ENCODE measurements at places on chromosomes 1 and 21.

- DNase-seq, result no peak
These were observed 62.2 kb upstream of the ATP5PO start for GRCh38 chr21:33977721-33978369.

- DNase-seq, result no peak
These were observed 7.9 kb upstream of the NT5C1A start for GRCh38 chr1:39679821-39680220.

DNA sequence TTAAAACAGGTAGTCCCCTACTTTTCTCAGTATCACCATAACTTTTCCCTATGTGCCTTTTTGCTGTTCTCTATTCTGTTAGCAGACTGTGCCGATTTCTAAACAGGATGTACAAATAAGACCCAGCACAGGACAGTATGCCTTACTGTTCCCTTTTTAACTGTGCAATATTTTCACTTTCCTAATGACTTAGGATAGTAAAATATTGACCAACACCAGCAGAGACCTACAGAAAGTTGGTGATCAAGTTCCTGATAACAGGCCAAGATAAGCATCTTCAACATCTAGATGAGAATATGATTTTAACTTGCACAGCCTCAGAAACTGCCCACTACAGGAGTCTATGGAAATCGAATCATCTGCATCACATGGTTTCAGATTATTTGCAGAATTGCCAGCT is 42.0 kb downstream of the ADSS2 start:
- no peak for DNase-seq

GRCh38 chr1:66478116-66478515 is 55.8 kb upstream of the SGIP1 start:
- DNase-seq, result no peak

- no peak for DNase-seq
These were observed 242.9 kb downstream of the HHAT start for GRCh38 chr1:210571356-210572284.

GRCh38 chr1:201884425-201884824 is 4.3 kb upstream of the SHISA4 start:
- no peak for DNase-seq

GRCh38 chr1:63975481-63975880 is 201.7 kb downstream of the ROR1 start:
- no peak for DNase-seq

- DNase-seq, result no peak
These were observed 496.0 kb upstream of the PKN2 start for GRCh38 chr1:88188038-88188437.

DNA sequence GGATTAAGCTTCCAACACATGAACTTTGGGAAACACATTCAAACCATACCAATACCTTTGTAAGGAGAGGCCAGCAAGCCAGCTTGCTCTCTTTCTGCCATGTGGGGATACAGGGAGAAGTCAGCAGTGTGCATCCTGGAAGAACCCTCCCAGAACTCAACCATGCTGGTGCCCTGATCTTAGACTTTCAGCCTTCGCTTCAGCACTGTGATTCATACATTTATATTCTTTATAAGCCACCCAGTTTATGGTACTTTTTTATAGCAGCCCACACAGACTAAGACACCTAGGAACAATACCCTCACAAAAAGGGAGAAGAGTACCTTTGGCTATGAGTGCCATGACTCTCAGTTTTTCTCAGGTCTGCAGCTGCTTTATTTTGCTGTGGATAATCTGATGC is 35.9 kb downstream of the C1orf87 start:
- DNase-seq, result no peak

GRCh38 chr1:212944229-212944901 is 6.0 kb upstream of the VASH2 start:
- no peak for DNase-seq

DNA sequence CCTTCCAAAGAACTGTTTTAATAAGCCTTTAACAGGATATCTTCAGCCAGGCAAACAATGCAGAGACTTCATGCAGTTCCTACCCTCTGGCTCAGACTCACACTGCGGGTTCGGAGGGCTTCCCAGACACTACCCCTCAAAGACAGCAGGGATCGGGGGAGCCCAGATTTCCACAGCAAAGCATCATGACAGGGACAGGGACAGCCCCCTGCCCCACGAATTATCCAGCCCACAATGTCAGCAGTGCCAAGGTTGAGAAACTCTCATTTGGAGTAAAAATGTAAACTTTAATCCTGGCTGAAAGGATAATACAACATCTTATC is 20.1 kb downstream of the NPHP4 start:
- DNase-seq, result no peak

- DNase-seq, result no peak
These were observed 16.4 kb upstream of the TSPEAR start for GRCh38 chr21:44727757-44728156.

- DNase-seq, result no peak
These were observed 1.3 kb upstream of the RD3 start for GRCh38 chr1:211493133-211493871.

- no peak for DNase-seq
These were observed 11.5 kb upstream of the SLC9A1 start for GRCh38 chr1:27166351-27166802.

- no peak for DNase-seq
These were observed 1.1 kb downstream of the OBSCN start for GRCh38 chr1:228208831-228209551.

DNA sequence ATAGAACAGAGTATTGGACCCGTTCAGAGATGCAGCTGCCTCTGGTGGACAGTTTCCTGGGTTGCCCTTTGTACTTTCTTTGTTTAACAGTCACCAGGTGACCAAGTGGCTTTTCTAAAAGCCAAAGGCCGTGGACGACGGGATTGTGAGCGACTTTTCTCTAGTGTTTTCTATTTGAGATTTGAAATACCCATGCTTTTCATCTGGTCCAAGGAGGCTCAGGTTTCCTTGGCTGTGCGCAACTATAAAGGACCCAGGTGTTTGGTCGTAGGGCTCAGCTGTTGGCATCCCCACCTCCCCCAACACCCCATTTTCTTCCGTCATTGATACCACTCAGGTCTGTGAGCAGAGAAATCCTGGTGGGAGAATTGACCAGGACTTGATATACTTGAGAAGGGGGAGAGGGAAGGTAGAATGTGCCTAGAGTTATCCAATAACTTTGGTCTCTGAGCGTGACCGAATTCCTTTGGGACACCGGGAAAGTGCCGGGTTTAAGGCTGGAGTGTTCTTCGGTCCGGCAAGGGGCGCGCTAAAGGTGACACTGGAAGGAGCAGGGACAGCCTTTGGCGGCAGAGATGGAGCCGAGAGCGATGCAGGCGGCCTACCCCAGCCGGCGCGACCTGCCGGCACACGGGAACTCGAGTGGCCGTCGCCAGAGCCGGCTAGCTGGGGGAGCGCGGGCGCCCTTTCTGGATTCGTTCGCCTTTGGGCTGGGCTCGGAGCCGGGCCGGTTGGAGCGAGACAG is 83.4 kb upstream of the BMP8A start:
- no peak for DNase-seq

DNA sequence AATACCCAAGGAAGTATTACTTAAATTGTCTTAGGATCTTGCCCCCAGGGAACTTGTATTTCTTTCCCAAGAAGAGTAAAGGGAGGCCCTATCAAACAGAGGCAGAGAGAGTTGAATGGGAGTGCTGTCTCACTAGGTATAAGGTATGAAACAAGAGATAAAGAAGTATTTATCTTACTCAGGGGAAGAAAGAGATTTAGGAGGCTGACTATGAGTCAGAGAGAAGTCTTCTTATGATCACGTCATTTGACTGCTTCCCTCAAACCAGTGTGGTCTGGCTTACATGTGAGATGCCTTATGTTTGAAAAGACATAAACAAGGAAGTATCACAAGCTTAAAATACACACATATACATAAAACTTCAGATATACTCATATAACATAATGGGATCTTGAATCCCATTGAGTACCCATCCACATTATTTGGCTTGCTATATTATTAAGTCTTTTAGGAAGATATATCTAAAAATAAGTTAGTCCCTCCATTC is 29.6 kb downstream of the DUSP10 start:
- no peak for DNase-seq

GRCh38 chr21:21973806-21974205 is 975.6 kb downstream of the NCAM2 start:
- no peak for DNase-seq

DNA sequence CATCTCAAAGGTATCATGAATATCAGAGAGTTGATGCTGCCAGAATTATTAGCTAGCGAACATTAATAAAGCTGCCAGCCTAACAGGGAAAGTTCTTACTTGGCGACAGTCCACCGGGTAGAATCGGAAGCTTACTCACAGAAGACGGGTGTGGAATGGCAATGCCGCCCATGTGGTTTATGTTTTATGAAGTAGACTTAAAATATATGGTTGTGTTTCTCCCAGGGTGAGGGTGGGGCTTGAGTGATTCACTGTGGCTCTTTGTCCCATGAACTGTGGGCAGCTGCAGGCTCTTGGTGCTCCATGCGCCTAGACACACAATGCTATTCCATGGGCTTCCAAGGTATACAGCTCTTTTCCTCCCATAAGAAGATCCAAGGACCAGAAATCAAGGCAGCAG is 162.7 kb downstream of the PIGK start:
- DNase-seq, result no peak

All from stimulated activated CD8-positive, alpha-beta memory T cell treated with anti-CD3 and anti-CD28 coated beads, Interleukin-4, amount 100 ng/mL, for 1 hour (primary cell).